T-helper 2 cell (primary cell): ENCODE measurements at places on chromosomes 3 and 15.

DNA sequence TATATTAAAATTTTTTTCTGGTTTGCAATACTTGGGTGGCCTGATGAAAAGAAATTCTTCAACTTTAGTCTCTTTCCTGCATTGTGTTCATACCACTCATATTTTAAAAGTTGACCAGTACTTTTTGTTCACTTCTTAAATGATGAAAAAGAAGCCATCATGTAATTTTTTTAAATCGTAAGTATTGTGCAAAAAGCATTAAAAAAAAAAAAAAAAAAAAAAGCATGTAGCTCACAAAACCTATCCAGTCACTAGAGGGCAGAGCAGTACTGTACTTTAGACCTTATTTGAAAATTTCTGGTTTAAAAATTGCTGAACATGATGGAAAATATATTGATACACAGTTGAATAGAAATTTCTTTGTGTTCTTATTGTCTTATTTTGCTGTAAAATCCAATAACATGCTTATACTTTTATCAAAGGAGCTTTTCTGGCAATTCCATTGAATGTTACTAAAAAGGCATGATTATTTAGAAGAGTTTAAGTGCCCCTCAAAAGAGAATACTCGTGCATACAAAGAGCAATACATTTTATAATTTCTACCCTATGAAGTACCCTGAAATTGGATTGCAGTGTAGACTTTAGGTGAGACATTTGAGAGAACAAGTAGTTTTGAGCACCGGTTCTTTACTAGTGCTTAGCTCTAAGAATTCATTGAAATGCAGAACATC, 137.7 kb downstream of the BBX start:
- no peak for DNase-seq

- no peak for DNase-seq
Observed at GRCh38 chr15:94970802-94971201, 739.4 kb downstream of the MCTP2 start.

DNA sequence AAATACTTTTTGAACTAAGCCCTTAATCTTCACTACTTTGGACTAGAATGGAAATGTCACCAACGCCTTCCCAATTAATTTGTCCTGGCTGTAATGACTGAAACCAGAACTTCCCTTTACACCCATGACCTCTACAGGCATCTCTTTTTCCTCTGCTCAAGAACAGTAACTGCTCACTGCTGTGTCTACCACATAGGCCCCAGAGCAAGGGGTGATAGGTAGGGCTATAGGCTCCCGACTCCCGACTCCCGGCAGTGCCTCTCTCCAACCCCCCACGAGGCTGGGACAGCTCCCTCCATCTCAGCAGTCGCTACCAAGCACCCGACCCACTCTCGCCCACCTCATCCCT, 384 bp upstream of the LEKR1 start:
- no peak for DNase-seq

DNA sequence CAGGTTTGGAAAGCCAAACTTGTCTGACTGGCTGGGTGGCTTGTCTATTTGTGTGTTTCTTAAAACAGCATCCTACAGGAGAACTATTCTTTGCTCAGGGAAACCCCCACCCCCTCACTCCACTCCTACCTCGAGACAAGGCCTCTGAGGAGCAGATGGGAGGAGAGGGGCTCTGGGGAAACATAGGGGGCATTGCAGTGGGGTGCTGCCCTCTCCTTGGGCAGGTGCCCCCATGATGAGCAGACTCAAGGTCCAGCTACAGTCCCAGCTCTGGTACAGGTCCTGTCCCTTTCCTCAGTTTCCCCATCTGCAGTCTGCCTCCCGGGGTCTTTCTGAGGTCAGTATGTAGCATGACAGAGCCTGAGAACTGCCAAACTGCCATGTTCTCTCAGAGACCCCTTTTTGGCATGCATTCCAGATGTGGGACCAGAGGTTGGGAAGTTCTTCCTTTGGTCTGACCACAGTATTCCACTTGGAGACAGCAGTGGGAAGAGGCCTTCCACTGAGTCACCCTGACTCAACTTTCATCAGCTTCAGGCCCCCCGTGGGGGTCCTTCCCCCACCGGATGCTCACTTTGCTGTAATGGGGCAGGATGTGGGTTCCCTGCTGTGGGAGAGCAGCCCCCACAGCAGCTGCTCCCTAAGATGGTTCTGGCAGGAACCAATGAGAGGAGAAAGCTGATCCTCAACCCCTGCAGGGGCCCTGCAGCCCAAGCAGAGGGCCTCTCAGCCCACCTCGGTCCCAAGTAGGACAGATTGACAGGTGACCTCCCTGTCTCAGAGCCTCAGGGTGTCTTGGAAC, 32.3 kb upstream of the CYP11A1 start:
- peak; percentile 82 for DNase-seq

GRCh38 chr3:152760591-152760990, 74.3 kb upstream of the P2RY1 start:
- no peak for DNase-seq

- no peak for DNase-seq
Observed at GRCh38 chr3:45874677-45875346, 11.5 kb upstream of the CCR9 start.

GRCh38 chr3:10474847-10475246, 30.5 kb downstream of the ATP2B2 start:
- no peak for DNase-seq

DNA sequence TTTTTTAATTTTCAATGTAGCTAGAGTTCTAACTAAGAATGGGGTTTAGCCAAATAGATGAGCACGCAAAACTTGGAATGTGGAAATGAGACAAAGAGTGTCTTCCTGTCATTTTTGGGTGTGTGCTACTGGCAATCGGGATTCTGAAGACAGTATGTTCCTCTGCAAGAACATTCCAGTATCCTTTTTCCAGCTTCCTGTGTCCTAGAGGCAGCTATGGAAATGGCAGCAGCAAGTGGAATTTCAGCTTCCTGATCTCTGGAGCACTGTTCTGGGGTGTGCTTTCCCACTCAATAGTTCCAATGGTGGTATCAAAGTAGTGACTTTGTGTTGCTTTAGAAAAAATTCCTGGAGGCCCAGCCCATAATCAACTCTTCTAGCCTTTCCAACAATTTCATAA, 642.9 kb upstream of the KCNMB2 start:
- no peak for DNase-seq

GRCh38 chr15:58988006-58988785, 733 bp downstream of the RNF111 start:
- peak; percentile 51 for DNase-seq

DNA sequence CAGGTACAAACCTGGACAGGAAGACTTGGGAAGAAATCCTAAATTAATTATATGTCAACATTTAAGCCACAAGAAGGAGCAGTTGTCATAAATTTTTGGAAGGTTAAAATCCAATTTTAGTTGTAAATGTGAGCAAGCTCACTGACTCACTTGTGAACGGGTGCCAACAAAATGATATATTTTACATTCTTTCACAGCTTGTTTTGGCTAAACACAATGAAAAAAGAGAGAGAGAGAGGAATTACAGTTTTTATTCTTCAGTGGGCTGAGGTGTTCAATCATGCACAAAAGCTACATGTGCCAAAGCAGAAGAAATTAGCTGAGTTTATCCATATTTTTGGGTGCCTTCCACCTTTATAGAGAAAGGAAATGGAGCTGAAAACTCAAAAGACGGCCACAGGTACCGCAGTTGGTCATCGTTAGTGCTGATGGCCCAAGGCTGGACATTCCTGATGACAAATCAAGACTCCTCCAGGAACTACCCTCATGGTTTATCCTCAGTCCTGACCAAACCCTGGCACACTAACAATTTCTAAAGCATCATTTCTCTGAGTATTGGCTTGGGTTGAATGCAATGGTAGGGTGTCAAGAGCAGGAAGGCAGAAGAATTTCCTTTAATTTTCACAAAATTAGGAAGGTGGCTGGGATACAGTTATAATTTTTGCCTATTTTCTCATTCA, 37.6 kb upstream of the WNT5A start:
- DNase-seq: no peak

- no peak for DNase-seq
Observed at GRCh38 chr3:24756101-24756888, 261.6 kb upstream of the THRB start.

GRCh38 chr3:14238930-14239329, 60.3 kb downstream of the LSM3 start:
- DNase-seq: no peak

DNA sequence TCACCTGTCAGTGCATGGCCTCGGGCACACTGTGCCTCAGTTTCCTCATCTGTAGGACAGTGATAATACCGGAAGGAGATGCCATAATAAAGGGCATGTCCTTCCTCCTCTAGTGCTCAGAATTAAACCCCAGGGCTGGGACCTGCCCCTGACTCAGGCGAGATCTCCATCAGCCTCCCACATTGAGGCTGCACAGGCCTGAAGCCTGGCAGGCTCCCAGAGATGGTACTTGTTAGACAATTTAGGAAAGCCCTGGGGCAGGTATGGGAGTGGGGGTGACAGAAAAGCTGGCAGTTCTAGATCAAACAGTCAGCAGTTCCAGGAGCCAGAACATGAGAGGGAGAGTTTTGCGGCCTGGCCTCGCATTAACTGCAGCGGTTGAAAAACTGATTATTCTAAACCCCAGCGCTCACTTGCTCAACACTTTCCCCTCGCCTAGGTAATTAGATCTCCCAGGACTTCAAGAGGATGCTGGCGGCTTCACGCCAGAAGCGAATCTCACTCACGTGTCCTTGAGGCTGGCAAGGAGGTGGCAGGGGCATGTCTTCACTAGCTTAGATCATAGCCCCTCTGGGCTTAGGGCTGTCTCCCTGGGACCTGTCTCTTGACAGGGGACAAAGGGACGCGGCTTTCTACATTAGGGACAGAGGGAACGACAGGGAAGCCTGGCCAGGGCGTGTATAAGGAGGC, 73.1 kb downstream of the ATP2B2 start:
- no peak for DNase-seq

DNA sequence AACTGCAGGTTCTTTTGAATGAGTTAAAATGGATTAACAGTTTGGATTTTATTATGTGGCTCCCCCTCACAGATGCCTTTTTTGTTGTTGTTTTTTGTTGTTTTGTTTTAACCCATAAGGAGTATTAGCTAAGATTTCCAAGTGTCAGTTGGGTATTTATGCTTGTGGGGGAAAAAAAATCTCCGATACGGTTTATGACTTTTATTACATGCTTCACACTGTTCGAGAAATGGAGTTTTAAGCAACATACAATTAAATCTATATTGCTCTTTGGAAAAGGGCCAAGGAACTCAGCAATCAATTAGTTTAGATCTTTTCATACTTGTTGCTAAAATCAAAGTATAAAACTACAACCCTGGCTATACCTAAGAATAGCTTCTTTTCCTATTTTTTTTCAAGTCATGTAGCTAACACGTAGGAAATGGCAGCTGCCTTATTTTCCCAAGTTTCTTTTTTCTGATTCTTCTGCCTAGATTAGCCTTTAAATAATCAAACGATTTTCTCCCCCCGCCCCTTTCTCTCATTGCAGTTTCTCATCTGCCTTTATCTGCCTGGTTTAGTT, 16.0 kb downstream of the NR2F2 start:
- no peak for DNase-seq

GRCh38 chr3:167798443-167798842, 62.9 kb downstream of the SERPINI1 start:
- DNase-seq: no peak

DNA sequence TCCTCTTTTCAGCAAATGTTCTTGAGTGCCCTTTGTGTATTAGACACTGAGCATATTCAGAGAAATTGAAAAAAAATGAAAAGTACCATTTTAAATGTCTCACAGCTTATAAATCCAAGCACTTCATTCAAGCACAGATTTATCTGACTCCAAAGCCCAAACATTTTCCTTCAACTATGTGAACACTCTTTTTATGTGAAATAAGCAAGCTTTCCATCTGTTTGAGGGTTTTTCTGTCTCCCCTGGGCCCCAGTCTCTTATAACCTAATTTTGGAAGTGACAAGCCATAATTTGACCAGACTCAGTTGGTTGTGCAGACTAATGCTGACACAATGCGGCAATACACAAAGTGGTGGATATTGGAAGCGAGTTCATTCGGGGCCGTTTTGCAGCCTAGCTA, 170.3 kb downstream of the CNTN6 start:
- no peak for DNase-seq

- no peak for DNase-seq
Observed at GRCh38 chr3:173513123-173513522, 115.6 kb downstream of the NLGN1 start.

DNA sequence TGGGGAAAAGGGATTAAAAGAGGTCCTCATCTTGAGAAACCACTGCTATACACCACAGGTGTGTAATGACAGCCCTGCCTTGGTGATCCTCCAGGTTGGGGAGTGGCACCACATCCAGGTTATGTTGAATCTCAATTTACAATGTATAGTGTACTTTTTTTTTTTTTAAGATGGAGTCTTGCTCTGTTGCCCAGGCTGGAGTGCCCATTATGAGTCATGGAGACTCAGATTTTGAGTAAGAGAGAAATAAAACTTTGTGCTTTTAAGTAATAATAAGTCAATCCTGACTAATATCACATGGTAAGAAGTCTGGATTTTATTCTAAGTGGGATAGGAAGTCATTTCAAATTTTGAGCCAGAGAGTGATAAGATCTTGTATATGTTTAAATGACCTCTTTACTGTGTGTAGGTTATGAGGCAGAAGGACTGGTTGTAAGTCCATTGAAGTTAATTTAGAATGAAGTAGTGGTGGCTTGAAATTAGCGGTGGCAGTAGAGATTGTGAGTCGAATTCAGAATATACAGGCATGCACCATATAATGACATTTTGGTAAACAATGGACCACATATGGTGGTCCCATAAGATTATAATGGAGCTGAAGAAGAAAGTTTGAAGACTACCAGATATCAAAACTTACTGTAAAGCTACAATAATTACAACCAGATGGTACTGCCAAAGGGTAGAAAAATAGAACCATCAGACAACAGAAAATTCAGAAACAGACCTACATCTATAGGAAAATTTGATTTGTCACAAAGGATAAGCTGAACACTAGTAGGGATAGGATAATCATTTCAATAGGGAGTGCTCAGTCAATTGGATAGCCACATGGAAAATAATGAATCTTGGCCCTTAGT, 20.7 kb downstream of the POPDC2 start:
- no peak for DNase-seq

DNA sequence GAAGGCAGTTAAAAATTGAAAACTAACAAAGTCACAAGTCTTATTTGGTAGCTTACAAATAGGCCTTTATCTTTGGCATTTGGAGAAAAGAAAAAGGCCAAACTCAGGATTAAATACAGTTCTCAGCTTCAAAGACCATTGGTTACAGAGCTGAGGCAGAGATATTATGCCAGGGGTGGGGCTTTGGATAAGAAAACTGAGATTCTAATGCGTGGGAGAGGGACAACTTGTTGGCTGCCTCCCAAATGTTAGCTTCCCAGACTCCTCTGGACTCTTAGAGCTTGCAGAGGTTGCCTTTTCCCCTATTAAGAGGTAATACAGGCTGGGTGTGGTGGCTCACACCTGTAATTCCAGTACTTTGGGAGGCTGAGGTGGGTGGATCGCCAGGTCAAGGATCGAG, 231.8 kb downstream of the SQOR start:
- no peak for DNase-seq

- no peak for DNase-seq
Observed at GRCh38 chr15:78567531-78567930, 2.2 kb downstream of the CHRNA5 start.

- DNase-seq: no peak
Observed at GRCh38 chr3:58668247-58668646, 1.7 kb upstream of the FAM3D start.
